ENCODE measurements at places on chromosomes 12 and 14. TPM values are rescaled to one million over a fixed set of nuclear protein-coding genes. Genes with fewer than 3 reads are reported as not detected.

The B3GNT4 gene
- total RNA-seq: 0.69 TPM

The HCAR3 gene
- total RNA-seq: 0.12 TPM

The SLCO1B1 gene
- not detected for total RNA-seq

The DIO2 gene
- 1.9 TPM for total RNA-seq

The LTBR gene
- 129 TPM for total RNA-seq

The GPR65 gene
- total RNA-seq: 1.2 TPM

The GIT2 gene
- total RNA-seq: 26.8 TPM

The CLEC12A gene
- 0.59 TPM for total RNA-seq

The PPP4R4 gene
- not detected for total RNA-seq

The SLC17A8 gene
- 0.91 TPM for total RNA-seq

The BHLHE41 gene
- 13.3 TPM for total RNA-seq

The DNAJC22 gene
- total RNA-seq: 29.0 TPM

The ADAM21 gene
- not detected for total RNA-seq

The PTPN6 gene
- total RNA-seq: 48.1 TPM

The CMKLR1 gene
- 3.0 TPM for total RNA-seq

- H3K4me3 ChIP-seq: no peak overlapping the region
- H3K36me3 ChIP-seq: no peaks in the 10 kb centered on the region
- no peak overlapping the region for H3K27ac ChIP-seq
- no peaks in the 10 kb centered on the region for H3K4me1 ChIP-seq
Observed at GRCh38 chr14:59116984-59117415, 71.5 kb upstream of the DAAM1 start.

GRCh38 chr12:55997535-55997859 lies 421 bp downstream of the SUOX start:
- H3K36me3 ChIP-seq: no peaks in the 10 kb centered on the region
- H3K27ac ChIP-seq: peak overlapping the region; percentile 88
- H3K4me1 ChIP-seq: peaks cover 9% of the 10 kb centered on the region
- peak overlapping the region; percentile 57 for H3K4me3 ChIP-seq
- DNase-seq: peak; percentile 54

GRCh38 chr12:121159467-121160307 lies 27.0 kb downstream of the P2RX7 start:
- H3K4me1 ChIP-seq: no peaks in the 10 kb centered on the region
- H3K36me3 ChIP-seq: no peaks in the 10 kb centered on the region
- no peak overlapping the region for H3K4me3 ChIP-seq
- H3K27ac ChIP-seq: no peak overlapping the region

DNA sequence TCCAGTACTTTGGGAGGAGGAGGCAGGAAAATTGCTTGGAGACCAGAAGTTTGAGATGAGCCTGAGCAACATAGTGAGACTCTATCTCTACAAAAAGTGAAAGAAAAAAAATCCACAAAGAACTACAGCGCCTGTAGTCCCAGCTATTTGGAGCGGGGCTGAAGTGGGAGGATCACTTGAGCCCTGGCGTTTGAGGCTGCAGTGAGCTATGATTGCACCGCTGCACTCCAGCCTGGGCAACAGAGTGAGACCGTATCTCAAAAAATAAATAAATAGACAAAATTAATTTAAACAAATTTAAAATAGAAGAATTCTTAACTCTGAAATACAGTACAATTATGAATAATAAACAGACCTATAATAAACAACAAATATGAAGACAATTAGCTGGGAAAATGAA lies 40.9 kb downstream of the ATL1 start:
- H3K36me3 ChIP-seq: no peaks in the 10 kb centered on the region
- no peaks in the 10 kb centered on the region for H3K4me1 ChIP-seq
- no peak overlapping the region for H3K27ac ChIP-seq
- DNase-seq: no peak

GRCh38 chr12:20438299-20438779 lies 70.0 kb downstream of the PDE3A start:
- H3K4me3 ChIP-seq: no peak overlapping the region
- H3K36me3 ChIP-seq: no peaks in the 10 kb centered on the region
- H3K27me3 ChIP-seq: no peaks in the 10 kb centered on the region
- H3K4me1 ChIP-seq: no peaks in the 10 kb centered on the region
- no peak for DNase-seq
- H3K27ac ChIP-seq: no peak overlapping the region

GRCh38 chr12:6118891-6119568 lies 5.4 kb downstream of the VWF start:
- no peaks in the 10 kb centered on the region for H3K36me3 ChIP-seq
- no peak overlapping the region for H3K27ac ChIP-seq
- DNase-seq: no peak
- H3K4me1 ChIP-seq: no peaks in the 10 kb centered on the region

GRCh38 chr12:12503384-12504078 lies 59.1 kb downstream of the DUSP16 start:
- H3K27ac ChIP-seq: no peak overlapping the region
- H3K4me1 ChIP-seq: no peaks in the 10 kb centered on the region
- DNase-seq: no peak
- no peaks in the 10 kb centered on the region for H3K36me3 ChIP-seq
- H3K27me3 ChIP-seq: no peaks in the 10 kb centered on the region

DNA sequence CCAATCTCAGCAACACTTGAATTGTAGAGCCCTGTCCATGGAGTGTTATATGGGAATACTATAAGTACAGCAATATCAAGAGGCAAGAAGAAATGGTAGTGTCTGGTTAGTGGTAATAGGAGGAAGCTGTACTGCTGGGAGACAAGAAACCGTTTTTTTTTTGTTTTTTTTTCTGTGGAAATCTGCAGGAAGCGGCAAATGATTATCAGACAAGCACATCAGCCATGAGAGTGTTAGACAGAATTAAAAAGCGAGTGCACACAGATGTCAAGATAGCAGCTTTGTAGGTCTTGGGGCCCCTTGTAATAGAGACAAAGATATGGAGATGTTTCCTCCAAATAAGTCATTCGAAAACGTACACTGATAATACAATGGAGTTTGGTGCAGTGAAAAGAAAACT lies 6.7 kb downstream of the TESPA1 start:
- H3K27me3 ChIP-seq: no peaks in the 10 kb centered on the region
- no peaks in the 10 kb centered on the region for H3K4me1 ChIP-seq
- H3K36me3 ChIP-seq: no peaks in the 10 kb centered on the region

GRCh38 chr12:80766897-80767296 lies 50.2 kb downstream of the MYF5 start:
- no peaks in the 10 kb centered on the region for H3K27me3 ChIP-seq
- no peak overlapping the region for H3K27ac ChIP-seq
- H3K36me3 ChIP-seq: no peaks in the 10 kb centered on the region
- no peak overlapping the region for H3K4me3 ChIP-seq
- no peaks in the 10 kb centered on the region for H3K4me1 ChIP-seq
- no peak for DNase-seq

GRCh38 chr12:77401064-77401769 lies 335.8 kb upstream of the E2F7 start:
- no peak overlapping the region for H3K4me3 ChIP-seq
- H3K36me3 ChIP-seq: no peaks in the 10 kb centered on the region
- no peak overlapping the region for H3K27ac ChIP-seq

GRCh38 chr12:131345521-131346436 lies 365.1 kb upstream of the SFSWAP start:
- DNase-seq: no peak
- no peak overlapping the region for H3K4me3 ChIP-seq
- no peaks in the 10 kb centered on the region for H3K27me3 ChIP-seq
- H3K36me3 ChIP-seq: no peaks in the 10 kb centered on the region

DNA sequence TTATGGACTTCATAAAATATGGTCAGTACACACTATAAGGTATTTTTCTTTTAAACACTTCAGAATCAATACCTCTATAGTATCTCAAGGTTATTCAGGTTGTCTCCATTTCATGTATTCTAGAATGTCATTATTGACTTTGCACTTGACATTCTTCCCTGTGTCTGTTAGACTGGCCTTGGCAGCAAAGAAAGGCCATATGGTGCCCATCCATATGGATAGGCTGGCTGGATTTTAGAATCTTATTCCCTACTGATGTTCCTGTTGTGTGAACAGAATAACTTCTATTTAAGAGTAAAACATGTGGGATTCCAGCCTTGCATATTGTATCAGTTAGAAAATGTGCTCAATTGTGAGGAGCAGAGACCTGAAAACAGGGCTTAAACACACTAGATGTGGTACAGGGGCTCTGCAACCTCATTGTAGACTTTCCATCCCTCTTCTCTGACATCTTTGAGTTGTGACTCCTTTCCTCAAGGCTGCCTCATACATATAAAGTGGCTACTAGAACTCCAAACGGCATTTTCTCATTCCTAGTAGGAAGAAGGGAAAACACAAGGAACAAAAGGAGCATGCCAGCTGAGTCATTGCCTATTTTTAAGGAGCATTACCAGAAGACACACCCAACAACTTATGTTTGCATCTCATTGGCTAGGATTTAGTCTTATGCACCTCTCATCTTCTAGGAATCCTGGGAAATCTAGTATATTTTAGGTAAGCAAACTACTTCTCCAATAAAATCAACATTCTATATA lies 221.2 kb upstream of the TMPO start:
- H3K4me3 ChIP-seq: no peak overlapping the region
- no peaks in the 10 kb centered on the region for H3K36me3 ChIP-seq
- DNase-seq: no peak
- H3K27ac ChIP-seq: no peak overlapping the region
- no peaks in the 10 kb centered on the region for H3K4me1 ChIP-seq

- H3K4me1 ChIP-seq: no peaks in the 10 kb centered on the region
- no peak overlapping the region for H3K27ac ChIP-seq
Observed at GRCh38 chr12:24573621-24574020, 375.3 kb downstream of the BCAT1 start.

GRCh38 chr12:49843876-49844437 lies 1.1 kb upstream of the BCDIN3D start:
- H3K4me1 ChIP-seq: peaks cover 5% of the 10 kb centered on the region
- H3K27me3 ChIP-seq: no peaks in the 10 kb centered on the region
- DNase-seq: no peak
- H3K36me3 ChIP-seq: no peaks in the 10 kb centered on the region
- no peak overlapping the region for H3K4me3 ChIP-seq

DNA sequence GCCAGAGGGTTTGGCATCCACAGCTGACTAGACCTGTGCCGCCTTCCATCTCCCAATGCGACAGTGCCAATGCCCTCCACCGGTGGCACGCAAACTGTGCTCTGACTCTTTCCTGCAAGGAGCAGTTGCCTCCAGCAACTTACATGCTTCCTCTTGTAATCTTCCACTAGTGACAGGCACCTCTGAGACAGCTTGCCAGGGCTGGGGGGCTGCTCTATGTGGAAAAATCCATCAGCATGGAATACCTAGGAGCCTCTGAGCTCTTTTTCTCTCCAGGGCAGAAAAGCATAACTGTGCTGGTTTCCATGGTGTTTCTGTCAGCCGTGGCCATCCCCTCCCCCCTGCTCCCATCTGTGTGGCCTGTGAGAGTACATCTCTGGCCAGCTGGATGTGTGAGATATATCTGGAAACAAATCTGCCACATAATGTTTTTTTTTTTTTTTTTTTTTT lies 110.6 kb downstream of the MYRFL start:
- H3K27me3 ChIP-seq: no peaks in the 10 kb centered on the region
- H3K36me3 ChIP-seq: no peaks in the 10 kb centered on the region
- no peak overlapping the region for H3K4me3 ChIP-seq
- H3K4me1 ChIP-seq: no peaks in the 10 kb centered on the region
- no peak for DNase-seq

GRCh38 chr12:130500835-130501330 lies 163.2 kb downstream of the PIWIL1 start:
- no peaks in the 10 kb centered on the region for H3K27me3 ChIP-seq
- DNase-seq: no peak
- no peaks in the 10 kb centered on the region for H3K36me3 ChIP-seq
- H3K27ac ChIP-seq: no peak overlapping the region
- no peak overlapping the region for H3K4me3 ChIP-seq

DNA sequence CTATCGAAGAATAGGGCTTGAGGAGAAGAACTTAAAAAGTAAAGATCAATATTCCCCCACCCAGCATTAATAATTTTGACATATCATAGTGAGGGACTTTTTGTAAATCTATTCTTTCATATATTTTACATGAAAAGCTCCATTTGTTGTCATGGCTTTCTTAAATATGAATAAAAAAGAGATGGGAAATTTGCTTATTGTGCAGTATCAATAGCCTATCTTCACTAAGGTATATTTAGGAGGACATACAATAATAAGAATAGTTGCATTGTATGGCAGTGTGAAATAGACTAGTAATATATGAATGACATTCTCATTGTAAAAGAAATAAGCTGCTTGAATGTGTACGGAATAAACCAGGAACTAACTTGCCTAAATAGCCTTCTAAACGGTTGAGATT lies 5.5 kb upstream of the TCP11L2 start:
- no peak overlapping the region for H3K27ac ChIP-seq
- DNase-seq: no peak
- H3K36me3 ChIP-seq: no peaks in the 10 kb centered on the region
- no peak overlapping the region for H3K4me3 ChIP-seq

GRCh38 chr14:65301862-65302539 lies 110.5 kb upstream of the FUT8 start:
- no peaks in the 10 kb centered on the region for H3K36me3 ChIP-seq
- peaks cover 12% of the 10 kb centered on the region for H3K4me1 ChIP-seq
- peak; percentile 36 for DNase-seq
- H3K27ac ChIP-seq: peak overlapping the region; percentile 38
- H3K27me3 ChIP-seq: no peaks in the 10 kb centered on the region
- H3K4me3 ChIP-seq: no peak overlapping the region

- H3K36me3 ChIP-seq: no peaks in the 10 kb centered on the region
- no peak overlapping the region for H3K27ac ChIP-seq
- no peaks in the 10 kb centered on the region for H3K4me1 ChIP-seq
- H3K4me3 ChIP-seq: no peak overlapping the region
- H3K27me3 ChIP-seq: no peaks in the 10 kb centered on the region
Observed at GRCh38 chr14:90373887-90374286, 22.9 kb upstream of the CALM1 start.

- no peak for DNase-seq
- no peak overlapping the region for H3K27ac ChIP-seq
- no peaks in the 10 kb centered on the region for H3K27me3 ChIP-seq
Observed at GRCh38 chr14:48553443-48553842, 878.0 kb upstream of the MDGA2 start.

- no peak overlapping the region for H3K4me3 ChIP-seq
- no peak for DNase-seq
- H3K27me3 ChIP-seq: no peaks in the 10 kb centered on the region
- H3K27ac ChIP-seq: no peak overlapping the region
Observed at GRCh38 chr12:27493260-27493940, 30.6 kb upstream of the PPFIBP1 start.
